Hematopoietic multipotent progenitor cell (in vitro differentiated cells): ENCODE measurements at places on chromosomes 2 and 18.

- DNase-seq = no peak
Observed at GRCh38 chr2:48927355-48927754, 171.8 kb upstream of the LHCGR start.

DNA sequence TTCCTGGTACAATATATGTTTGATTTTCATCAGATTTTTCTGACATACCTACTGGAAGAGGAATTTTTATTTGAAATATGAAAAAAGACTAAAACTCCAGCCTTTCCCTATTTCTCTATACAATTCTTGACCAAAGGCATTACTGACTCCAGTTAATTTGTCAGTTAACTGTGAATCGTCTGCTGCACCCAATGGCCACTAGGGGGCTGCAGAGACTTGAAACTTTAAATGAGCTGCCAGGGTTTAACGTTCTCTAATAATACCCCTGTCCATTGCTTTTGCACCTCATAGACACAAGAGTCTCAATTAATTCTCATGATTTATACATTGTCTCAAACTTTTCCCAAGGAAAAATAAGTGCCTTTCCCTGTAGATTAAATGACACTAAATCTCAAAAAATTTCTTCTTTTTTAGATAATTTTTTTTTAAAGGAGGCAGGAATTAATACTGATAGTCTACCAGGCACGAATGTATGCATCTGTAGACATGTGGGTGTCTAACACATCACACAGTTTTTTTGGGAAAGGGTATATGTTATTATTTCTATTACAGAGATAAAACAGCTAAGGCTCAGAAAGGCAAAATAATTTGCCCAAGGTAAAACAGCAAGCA lies 1.8 kb upstream of the ALK start:
- no peak for DNase-seq

DNA sequence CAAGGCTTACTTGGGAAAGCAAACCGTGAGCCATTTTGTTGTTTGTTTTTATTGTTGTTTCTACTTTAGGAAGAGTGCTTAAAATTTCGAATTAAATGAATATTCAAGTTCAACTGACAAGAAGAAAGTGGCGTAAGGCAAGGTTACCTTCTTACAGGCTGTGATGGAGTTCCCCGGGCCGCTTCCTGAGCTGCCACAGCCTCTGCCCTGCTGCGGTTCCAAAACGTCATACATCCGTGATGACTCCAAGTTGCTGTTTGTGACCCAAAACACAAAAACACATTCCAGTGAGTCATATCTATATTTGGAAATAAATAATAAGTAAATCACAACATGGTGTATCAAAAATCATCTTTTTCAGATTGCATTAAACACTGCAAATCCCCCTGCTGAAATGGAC lies 49.7 kb downstream of the SPHKAP start:
- no peak for DNase-seq

DNA sequence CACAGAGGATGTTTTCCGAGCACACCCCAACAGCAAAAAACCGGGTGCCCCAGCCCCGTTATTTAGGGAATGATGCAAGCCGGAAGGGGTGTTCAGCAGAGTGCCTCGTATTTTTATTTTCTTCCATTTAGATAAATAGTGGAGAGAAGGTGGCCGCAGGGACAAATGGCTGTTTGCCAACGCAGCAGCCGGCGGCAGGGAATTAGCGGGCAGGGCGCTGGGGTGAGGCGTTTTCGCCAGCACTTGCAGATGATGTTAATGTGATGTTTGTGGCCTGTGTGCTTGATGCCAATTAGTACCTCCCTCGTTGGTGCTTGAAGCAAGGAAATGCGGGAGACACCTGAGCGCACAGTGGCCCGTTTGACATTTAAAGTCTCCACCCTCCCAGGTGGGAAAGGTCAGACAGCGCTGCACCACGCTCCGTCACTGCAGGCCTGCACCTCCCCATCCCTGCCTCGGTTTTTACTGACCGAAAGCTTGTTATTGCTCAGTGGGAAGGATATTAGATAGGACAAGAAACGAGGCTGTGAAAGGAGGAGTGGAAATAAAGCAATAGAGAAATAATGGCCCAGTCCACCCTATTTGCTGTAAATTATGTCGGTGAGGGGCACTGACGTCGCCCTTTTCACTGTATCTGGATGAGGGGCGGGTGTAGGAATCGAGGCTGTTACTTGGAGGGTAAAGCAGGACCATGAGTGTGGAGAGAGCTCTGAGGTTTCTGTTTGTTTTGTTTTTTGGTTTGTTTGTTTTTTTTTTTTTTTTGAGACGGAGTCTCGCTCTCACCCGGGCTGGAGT lies 39.1 kb downstream of the NFATC1 start:
- DNase-seq = no peak
